ENCODE measurements at places on chromosomes 12 and 14.

GRCh38 chr14:22819151-22819988 lies 4.1 kb upstream of the SLC7A7 start:
- peak; percentile 51 for DNase-seq

DNA sequence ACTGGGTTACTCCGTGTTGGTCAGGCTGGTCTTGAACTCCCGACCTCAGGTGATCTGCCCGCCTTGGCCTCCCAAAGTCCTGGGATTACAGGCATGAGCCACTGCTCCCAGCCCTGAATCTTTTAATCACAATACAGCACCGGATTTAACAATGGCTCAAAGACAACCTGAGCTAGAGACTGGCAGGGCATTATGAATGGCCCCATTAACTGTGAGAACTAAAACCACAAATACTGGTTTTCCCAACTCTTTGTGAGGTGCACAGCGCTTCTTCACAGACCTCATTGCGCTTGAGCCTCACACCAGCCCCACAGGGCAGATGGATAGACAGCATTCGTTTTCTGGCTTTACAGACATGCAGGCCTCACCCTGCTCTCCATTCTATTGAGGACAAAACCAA lies 107.0 kb upstream of the FKBP4 start:
- DNase-seq = no peak

DNA sequence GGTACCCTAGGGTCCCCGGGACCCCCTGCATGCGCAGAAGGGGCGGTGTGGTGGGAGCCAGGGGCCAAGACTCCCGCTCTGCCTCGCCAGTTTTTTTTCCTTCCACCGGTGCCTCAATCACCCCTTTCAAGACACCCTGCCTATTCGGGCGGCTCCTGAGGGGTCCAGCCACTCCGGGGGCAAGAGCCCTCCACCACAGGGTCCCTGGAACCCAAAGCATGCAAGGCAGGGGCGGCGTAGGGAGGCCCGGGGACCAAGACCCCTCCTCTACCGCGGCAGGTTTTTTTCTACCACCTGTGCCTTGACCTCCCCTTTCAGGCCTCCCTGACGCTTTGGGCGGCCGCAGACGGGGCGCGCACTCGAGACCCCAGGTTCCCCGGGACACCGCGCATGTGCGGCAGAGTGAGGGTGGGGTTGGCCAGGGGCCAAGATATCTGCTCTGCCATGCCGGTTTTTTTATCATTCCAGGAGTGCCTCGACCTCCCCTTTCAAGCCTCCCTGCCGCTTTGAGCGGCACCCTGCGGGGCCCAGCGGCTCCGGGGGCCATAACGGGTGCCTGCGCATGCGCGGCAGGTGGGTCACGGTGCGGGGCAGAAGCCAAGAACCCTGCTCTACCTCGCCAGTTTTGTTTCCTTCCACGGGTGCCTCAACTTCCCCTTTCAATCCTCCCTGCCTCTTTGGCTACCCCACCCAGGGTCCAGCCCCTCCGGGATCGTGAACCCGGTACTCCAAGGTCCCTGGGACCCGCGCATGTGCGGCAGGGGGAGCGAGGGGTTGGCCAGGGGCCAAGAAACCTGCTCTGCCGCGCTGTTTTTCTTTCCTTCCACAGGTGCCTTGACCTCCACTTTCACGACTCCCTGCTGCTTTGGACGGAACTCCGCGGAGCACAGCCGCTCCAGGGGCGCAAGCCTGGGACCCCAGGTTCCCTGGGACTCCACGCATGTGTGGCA lies 328.1 kb downstream of the ALG10 start:
- DNase-seq = no peak

GRCh38 chr12:45469902-45470301 lies 254.0 kb downstream of the ANO6 start:
- no peak for DNase-seq

GRCh38 chr12:28794211-28794610 lies 354.9 kb upstream of the FAR2 start:
- DNase-seq = no peak

- no peak for DNase-seq
Observed at GRCh38 chr14:92958373-92959188, 35.6 kb downstream of the CHGA start.

GRCh38 chr12:92921877-92922276 lies 7.2 kb downstream of the EEA1 start:
- peak; percentile 51 for DNase-seq

- DNase-seq = no peak
Observed at GRCh38 chr12:132604151-132604618, 6.2 kb downstream of the LRCOL1 start.

DNA sequence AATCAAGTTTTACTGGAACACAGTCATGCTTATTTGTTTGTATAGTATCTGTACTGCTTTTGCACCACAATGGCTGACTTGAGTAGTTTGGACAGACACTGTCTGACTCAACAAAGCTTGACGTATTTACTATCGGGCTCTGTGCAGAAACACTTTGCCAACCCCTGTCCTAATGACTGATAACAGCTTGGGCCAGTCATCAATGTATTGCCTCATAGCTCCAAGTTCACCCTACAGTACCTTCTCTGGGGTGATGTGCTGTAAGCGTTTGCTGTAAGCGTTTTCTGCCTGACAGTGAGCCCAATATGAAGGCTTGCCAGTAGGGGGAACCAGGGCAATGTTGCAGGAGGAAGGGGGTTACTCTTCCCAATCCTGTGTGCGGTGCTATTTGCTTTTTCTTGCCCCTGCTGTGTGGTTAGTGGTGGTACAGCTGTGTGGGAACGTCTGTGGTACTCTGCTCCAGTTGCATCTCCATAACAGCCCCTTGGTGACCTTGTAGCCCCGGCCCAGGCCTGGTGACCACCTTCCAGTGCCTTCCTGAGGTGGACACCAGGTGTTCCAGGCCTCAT lies 5.4 kb upstream of the CCDC177 start:
- DNase-seq = no peak

GRCh38 chr14:71319666-71320065 lies 412.4 kb downstream of the PCNX1 start:
- DNase-seq = no peak

DNA sequence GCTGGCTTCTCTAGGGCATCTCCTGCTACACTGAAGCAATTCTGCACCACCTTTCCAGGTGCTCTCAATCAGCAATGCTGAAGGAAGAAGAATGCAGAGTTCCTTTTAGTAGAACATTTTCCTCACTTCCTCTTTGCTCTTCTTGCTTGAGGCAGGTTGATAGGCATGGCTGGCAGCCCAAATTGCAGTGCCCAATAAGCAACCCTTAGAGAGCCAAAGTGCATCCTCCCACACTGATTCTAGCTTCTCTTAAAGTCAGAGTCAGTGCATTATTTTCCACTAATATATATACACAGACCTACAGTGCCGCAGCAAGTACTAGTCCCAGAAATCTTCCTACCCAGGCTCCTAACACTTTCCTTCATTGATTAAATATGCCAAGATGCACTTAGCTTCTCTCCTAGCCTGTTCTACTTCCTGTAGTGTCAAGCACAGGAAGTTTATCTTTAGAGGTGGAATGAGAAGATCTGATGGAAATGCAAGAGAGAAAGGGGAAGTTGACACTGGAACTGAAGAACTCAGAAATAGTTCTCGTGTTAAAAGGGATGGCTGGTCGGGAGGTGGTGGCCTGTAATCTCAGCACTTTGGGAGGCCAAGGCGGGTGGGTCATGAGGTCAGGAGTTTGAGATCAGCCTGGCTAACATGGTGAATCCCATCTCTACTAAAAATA lies 132.7 kb downstream of the SSPN start:
- DNase-seq = no peak

DNA sequence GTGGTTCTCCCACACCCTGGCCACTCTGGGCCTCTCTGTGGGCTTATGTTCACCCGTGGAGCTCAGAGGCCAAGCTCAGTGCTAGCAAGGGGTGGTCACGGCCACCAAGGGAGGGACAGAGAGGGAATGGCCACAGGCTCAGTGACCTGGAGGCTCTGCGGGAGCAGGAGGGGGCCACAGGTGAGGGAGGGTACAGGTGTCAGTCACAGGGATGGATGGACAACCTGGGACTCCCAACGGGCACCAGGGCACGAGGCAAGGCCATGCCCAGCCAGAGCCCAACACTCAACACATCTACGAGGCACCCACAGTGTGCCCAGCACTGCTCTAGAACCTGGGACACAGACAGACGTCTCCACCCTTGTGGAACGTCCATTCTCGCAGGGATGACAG lies 11.3 kb downstream of the NCOR2 start:
- DNase-seq = no peak

DNA sequence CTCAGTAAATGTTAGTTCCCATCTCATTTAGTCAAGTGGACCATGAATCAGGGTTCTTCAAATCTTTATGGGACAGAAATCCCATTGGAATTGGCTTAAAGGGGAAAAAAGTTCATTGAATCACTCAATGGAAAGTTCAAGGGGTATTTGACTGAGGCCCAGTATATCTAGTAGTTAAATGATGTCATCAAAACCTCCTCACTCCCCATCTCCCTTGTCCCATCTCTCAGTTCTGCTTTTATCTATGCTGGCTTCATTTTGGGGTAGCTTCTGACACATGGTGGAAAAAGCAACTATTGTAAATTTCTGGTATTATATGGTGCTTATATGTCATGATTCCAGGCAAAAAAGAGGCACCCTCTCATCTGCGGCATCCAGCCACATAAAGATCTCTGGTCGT lies 51.9 kb downstream of the DAAM1 start:
- peak; percentile 32 for DNase-seq

DNA sequence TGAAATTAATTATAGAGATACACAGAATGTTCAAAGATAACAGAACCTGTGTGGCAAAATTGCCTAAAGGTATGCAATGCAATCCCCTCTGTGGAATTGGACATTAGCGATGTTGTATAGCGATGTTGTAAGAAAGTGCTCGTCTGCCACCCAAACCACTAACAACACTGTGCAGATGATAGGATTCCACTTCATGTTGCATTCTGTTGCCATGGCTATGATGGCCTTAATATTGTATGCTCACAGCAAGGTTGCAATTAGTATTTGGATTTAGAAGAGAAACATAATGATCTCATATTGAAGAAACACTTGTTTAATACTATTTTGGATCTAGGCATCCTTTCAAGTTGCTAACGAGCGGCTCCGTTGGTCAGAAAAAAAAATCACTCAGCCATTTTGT lies 260.3 kb downstream of the BCAT1 start:
- DNase-seq = no peak

- DNase-seq = no peak
Observed at GRCh38 chr12:78004249-78005093, 173.8 kb downstream of the NAV3 start.

DNA sequence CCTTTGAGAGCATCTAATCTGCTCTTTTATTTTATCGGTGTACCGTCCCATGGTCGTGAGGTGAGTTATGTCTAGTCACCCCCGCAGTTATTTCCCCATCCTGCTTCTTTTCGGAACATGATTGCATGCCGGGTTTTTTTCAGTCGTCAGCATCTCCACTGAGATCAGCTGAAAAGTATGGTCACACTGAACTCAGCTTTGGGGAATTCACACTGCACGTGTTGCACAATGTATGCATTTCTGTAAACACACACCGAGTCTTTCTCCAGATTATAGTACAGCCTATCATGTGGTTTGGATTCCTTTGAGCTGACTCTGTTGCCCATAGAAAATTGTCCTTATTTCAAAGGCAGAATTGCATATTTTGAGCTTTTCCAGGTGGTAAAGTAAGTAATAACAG lies 24.6 kb downstream of the PLXNC1 start:
- no peak for DNase-seq

GRCh38 chr12:27732281-27732680 lies 21.6 kb downstream of the MRPS35 start:
- no peak for DNase-seq
